ENCODE measurements at places on chromosomes 3 and 15. TPM values are rescaled to one million over a fixed set of nuclear protein-coding genes. Genes with fewer than 3 reads are reported as not detected.

Gene PLXNB1
- 13.1 TPM for total RNA-seq

Gene PLSCR5
- total RNA-seq, result not detected

Gene TGM4
- 0.12 TPM for total RNA-seq

Gene HYAL2
- 31.6 TPM for total RNA-seq

Gene TRIP4
- total RNA-seq, result 24.4 TPM

Gene EID1
- 138 TPM for total RNA-seq

Gene MEGF11
- total RNA-seq, result 0.70 TPM

Gene SERINC4
- total RNA-seq, result not detected

Gene OXTR
- 9.2 TPM for total RNA-seq

Gene CAMKV
- 0.35 TPM for total RNA-seq

Gene ZDHHC3
- total RNA-seq, result 38.2 TPM

Gene CNTN4
- total RNA-seq, result not detected

Gene CX3CR1
- total RNA-seq, result not detected

Gene TMEM207
- not detected for total RNA-seq

Gene SOX2
- 0.60 TPM for total RNA-seq

Gene RARRES1
- total RNA-seq, result 16.6 TPM

Gene SPSB4
- total RNA-seq, result 0.38 TPM

Gene RUVBL1
- total RNA-seq, result 97.8 TPM

Gene ALG1L2
- not detected for total RNA-seq

Gene ZPLD1
- total RNA-seq, result 0.05 TPM

Gene ANKRD34C
- not detected for total RNA-seq

Gene C3orf62
- 1.7 TPM for total RNA-seq

Gene TRAT1
- total RNA-seq, result not detected

Gene TLR9
- total RNA-seq, result not detected

Gene ADPRH
- total RNA-seq, result 2.3 TPM

Gene SPESP1
- total RNA-seq, result not detected

Gene CASR
- total RNA-seq, result not detected
